ENCODE measurements at places on chromosomes 1 and 21. TPM values are rescaled to one million over a fixed set of nuclear protein-coding genes. Genes with fewer than 3 reads are reported as not detected.

DNA sequence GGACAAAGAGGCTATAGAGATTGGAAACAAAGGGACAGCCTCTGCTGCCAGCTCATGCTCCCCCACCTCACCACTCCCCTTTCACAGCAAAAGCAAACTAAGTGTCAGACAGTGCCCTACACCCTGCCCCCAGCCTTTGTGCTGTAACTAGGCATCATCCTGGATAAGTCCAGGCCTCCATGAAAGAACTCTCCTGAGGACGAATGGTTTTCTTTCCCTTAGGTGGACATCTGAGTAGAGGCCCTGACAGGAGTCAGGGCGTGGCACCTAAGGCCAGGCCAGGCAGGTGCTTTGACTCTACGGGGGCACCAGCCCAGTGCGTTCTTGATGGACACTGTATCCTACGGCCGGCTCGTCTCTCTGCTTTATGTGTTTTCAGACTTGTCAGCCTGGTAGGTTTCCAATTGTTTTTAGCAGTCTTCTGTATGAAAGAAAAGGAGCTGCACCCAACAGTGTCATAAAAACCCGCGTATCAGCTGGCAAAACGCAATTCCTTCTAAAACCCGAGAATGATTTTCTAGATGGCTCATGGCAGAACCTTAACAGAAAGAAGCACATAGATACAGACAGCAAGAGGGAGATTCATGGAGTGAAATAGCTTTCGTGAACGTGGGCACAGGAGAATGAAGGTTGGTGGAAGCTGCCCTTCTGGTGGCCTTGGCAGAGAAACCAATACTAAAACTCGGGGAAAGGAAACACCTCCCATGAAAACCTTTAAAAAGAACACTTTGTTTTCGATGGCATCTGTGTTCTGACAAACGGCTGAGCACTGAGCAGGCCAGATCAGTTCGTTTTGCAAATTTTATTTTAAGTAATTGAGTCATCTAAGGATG lies 51.7 kb upstream of the AJAP1 start:
- no peak for DNase-seq

- no peak for DNase-seq
Observed at GRCh38 chr21:32083197-32083596, 195.7 kb downstream of the MIS18A start.

- no peak for DNase-seq
Observed at GRCh38 chr1:14543191-14543840, 55.2 kb upstream of the KAZN start.

- DNase-seq: no peak
Observed at GRCh38 chr21:34280959-34281358, 82.8 kb upstream of the KCNE2 start.

- no peak for DNase-seq
Observed at GRCh38 chr1:109357616-109358015, 40.1 kb downstream of the SORT1 start.

DNA sequence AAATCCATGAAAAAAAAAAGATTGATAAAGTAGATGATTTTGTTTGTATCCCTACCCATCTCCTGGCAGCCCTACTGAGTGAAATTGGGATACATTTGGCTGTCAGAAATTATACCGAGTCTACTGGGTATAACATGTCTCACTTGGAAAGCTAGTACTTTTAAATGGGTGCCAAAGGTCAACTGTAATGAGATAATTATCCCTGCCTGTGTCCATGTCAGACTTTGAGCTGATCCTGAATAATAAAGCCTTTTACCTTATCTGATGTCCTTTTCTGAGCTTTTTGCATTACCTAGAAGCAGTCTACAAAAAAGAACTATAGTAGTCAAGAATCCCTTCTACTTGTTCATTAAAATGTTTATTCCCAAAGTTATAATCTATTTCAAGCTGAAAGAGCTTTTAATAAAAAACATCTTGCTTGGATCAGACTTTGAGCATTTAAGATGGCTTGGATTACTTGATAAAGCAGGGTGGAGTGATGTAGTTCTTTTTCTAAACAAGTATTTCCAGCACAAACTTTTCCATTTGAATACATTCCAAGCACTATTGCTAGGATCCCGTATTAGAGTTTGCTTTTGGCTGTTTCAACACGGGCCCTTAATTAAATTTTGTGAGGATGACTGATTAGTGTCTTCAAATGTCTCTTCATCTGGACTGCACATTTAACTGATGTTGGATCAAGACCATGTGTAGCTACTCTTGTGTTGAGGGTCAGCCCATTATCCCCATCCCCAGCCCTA lies 69.2 kb downstream of the DTL start:
- DNase-seq: no peak

The KDF1 gene
- total RNA-seq: 23.0 TPM

The CYP4A22 gene
- not detected for total RNA-seq
